Activated CD4-positive, alpha-beta T cell treated with anti-CD3 and anti-CD28 coated beads, Interleukin-10, Interleukin-2, amounts not matched to agents 100 ng/mL and 50 ng/mL, durations not matched to agents 16 hours and 8 hours (primary cell): ENCODE measurements at places on chromosomes 5 and 9.

GRCh38 chr9:87711857-87712800 is 13.8 kb upstream of the CTSL start:
- peak; percentile 23 for DNase-seq

GRCh38 chr5:80296121-80296520 is 23.7 kb upstream of the SPZ1 start:
- no peak for DNase-seq

DNA sequence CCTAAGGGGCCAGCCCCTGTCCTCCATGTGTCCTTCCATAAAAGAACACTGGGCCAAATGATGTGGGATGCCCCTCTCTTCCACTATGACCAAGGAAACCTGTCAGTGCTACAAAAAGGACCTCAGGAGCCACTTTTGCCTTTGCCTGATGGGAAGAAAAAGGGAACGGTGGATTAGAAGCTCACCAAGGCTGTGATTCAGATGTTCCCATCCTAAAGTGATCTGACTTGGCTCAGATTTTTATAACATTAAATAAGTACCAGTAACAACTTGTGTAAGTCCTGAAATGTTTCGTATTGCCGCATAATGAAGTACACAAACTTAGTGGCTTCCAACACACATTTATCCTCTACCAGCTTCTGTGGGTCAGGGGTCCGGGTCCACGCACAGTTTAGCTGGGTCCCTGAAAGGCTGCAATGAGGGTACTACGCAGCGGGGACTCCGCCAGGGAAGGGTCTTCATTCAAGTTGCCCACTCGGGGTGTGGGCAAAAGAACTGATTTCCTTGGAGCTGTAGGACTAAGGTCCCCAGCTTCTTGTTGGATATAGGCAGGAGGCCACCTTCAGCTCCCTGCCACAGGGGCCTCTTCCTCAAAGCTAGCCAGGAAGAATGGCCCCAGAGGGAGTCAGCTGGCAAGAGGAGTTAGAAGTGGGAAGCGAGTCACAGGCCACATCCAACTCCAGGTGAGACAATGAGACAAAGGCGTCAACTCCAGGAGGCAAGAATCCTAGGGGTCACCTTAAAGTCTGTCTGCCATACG is 60.4 kb downstream of the RAPGEF1 start:
- no peak for DNase-seq

DNA sequence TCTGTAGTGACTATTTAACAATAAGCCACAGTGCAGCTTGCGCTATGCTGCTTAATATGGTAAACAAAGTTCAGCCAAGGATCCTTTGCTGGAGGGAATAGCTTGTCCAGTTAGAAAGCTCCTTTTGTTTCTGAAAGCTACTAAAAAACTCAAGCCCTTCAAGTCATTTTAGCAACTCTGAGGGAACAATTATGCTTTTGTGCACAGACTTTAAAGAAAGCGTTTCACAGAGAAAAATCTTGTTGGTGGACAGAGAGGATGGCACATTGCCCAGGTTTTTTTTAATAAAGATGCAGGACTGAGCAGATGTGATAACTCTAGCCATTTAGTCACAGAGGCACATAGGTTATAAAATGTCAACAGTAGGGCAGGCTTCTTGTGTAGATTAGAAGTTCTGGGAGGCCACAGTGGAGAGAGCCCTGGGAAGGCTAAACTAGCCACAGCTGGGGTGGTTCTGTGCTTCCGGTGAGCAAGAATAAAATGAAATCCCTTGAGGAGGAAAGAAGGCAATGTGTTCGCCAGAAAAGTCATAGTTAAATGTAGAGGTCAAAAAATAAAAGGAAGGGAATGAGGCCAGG is 63.4 kb downstream of the ALDH7A1 start:
- no peak for DNase-seq

DNA sequence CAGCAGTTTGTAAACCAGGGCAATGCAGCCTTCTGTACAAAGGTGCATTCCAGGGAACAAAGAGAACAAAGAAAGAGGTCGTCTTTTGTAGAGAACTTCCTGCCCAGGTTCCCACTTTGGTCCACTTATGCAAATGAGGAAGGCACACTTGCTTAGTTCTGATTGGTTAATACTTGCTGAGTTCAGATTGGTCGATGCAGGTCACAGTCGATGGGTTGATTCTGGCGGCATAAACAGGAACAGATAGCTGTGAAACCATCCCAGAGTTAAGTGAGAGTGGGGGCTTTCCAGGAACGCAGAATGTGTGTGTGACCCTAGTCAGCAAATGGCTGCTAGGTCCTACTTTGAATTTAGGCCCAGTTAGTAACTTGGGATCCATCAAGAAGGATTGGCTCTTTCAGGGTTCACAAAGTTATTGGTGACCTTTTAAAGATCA is 1.8 kb upstream of the ADAMTS13 start:
- DNase-seq = peak; percentile 40

DNA sequence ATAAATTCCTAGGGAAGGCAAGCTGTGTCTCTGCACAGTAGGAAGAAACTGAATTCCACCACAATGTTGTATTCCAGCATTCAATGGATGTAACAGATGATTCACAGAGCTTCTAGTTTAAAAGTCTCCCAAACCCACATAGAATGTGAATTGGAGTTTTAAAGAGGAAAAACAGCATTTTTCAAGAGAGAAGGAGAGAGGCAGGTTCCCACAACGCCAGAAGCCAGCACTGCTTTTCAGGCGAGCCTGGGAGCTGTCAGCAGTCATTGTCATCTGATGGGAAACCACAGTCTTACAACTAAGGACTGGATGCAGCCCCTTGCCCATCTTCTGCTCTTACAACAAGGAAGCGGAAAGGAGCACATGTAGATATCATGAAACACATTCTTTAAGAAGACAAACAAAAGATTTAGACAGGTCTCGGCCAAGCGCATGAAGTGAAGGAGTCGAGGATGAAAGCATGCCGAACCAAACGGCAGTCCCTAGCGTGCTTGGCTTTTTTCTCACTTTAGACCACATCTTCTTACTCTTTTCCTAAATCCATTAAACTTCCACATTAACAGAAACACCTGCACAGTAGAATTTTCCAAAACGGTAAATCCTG is 638 bp downstream of the DIRAS2 start:
- DNase-seq = no peak

- no peak for DNase-seq
These were observed 318.1 kb downstream of the PIK3R1 start for GRCh38 chr5:68533571-68534084.

- no peak for DNase-seq
These were observed 149.7 kb upstream of the SV2C start for GRCh38 chr5:75933489-75933888.

DNA sequence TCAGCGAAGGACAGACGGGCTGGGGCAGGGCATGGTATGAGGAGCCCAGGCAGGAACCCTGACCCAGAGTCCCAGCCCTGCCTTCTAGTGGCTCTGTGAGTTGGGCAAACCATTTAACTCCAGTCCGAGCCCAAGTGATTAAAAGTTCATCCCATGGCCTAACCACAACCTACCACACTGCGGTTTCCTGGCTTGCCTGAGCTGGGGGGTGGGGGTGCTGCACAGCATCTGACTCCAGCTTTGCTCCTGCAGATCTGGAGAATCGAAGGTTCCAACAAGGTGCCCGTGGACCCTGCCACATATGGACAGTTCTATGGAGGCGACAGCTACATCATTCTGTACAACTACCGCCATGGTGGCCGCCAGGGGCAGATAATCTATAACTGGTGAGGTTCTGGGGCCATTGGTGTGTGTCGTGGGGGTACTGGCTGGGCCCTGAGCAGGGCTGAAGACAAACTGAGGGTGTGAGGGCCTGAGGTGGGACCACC is 49.0 kb downstream of the STOM start:
- peak; percentile 49 for DNase-seq

DNA sequence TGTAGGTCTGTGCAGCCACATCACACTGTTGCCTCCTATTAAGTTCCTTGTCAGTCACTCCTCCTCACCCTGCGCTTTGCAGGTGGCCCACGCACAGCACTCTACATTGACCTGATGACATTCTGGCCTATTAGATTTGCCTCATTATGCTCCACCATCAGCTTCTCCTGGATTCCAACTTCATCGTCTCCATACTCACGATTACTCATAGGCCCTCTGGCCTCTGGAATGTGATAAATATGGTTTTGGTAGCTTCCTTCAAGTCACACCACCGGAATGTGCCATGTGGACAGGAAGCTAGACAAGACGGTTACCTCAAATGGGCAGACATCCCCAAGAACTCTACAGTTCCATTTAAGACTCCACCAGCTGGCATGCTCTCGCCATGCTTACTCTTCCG is 158.0 kb upstream of the LHFPL2 start:
- DNase-seq = no peak

- DNase-seq = no peak
These were observed 172.7 kb downstream of the TRIM32 start for GRCh38 chr9:116859763-116860162.

DNA sequence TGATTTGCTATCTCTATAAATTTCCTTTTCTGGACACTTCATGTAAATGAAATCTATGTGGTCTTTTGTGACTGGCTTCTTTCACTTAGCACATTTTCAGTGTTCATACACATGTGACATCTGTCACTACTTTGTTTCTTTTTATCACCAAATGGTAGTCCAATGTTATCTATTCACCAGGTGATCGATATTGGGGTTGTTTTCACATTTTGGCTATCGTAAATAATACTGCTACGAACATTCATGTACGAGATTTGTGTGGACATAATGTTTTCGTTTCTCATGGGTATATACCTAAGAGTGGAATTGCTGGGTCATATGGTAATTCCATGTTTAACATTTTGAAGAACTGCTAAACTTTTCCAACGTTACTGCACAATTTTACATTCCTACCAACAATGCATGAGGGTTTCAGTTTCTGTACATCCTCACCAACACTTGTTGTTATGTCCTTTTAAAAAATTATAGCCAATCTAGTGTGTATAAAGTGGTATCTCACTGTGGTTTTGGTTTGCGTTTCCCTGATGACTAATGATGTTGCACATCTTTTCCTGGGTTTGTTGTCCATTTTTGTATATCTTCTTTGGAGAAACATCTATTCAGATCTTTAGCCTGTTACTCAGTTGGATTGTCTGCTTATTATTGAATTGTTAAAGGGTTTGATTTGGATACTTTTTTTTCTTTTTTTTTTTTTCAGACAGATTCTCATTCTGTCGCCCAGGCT is 263.0 kb downstream of the PDZD2 start:
- DNase-seq = no peak

DNA sequence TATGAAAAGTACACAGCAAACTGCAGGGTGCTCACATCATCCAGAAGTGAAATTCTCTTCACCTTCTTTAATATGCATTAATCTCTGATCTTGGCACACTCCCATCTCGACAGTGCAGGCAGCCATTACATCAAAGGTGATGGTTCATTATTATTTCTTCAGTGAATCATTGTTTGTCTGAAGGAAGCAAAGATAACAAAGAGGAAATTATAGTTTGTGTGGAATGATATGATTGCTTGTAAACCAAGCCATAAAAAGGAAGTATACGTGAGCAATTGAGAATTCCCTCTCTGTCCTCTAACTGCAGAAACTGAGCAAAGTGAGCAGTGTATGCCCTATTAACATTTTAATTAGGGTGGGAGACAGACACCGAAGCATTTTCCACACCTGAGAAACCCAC is 171.6 kb upstream of the PPP1R2B start:
- DNase-seq = no peak

GRCh38 chr5:174520420-174521396 is 203.7 kb upstream of the MSX2 start:
- no peak for DNase-seq

DNA sequence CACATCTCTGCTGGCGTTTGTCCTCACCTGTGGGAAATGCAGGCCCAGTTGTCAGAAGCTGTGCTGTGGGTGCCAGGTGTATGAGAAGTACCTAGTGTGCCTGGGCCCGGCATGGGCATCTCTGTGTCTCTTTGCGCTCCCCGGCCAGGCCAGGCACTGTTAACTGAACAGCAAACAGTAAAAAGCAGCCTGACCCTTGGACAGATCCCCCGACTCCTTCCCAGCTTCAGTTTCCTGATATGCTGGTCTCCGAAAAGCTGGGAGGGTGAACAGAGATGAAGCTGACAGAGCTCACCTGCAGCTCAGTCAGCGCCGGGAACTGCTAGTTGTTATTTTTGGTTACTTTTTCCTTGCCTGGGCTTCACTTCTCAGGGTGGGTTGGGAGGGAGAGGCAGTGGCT is 28.9 kb downstream of the RXRA start:
- no peak for DNase-seq

- no peak for DNase-seq
These were observed 610.6 kb upstream of the GRAMD2B start for GRCh38 chr5:125812651-125813050.

DNA sequence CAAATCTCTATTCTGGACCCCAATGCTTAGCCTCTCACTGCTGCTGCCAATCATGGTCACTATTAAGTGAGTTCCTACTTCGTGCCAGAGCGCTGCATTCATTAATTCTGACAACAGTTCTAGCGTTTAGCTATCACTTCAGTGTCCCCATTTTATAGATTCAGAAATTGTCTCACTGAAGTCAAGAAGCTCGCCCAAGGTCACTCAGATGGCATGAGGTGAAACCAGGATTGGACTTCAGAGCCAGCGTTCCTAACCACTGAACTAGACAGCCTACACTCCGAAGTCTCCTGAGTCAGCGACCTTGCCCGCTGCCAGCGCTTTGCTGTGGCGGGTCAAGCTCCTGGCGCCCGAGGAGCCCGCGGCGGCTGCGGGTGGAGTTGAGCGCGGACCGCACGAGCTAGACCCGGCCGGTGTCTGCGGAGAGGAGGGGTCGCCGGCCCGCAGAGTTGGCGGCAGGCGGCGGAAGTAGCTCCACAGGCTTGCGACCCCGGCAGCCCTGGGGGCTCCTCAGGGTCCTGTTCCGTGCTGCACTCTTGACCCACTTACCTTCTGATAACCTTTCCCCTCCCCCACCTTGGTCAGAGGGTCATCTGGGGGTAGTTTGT is 2.1 kb upstream of the GABRB2 start:
- DNase-seq = no peak

GRCh38 chr9:5395428-5395827 is 42.3 kb downstream of the PLGRKT start:
- DNase-seq = no peak

DNA sequence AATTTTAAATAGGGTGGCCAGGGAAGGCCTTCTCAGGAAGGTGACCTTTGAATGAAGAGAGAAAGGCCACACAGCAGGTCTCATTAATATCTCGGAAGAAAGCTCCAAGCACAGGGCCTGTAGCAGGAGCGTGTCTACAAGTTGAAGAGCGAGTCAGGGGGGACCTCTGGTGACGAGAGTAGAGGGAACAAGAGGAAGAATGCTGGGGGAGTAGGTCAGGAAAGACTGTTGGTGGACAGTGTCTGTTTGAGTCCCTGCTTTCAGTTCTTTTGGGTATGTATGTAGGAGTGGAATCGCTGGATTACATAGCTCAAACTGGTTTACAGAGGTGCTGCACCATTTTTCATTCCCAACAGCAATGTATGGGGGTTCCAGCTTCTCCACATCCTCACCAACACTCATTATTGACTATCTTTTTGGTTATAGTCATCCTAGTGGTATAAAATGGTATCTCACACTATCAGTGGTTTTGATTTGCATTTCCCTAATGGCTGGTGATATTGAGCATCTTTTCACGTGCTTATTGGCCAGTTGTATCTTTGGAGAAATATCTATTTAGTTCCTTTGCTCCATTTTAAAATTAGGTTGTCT is 55.8 kb downstream of the NUP214 start:
- no peak for DNase-seq

DNA sequence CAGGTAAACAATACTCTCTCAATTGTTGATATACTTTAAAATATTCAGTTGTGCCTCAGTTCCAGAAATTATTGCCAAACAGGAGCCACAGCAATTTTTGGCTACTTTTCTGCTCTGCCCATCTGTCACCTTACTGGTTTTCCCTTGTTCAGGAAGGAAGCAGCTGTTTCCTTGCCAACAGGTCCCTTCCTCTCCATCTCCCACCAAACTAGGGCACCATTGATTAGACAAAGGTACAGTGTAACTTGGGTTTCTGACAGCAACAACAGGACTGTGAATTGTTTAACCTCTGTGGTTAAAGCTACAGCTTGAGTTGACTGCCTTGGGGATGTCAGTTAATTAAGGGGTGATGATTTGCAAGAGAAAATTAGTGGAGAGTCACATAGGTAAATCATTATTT is 76.9 kb downstream of the PIP5K1B start:
- no peak for DNase-seq
